ENCODE measurements at places on chromosomes 3 and 15. TPM values are rescaled to one million over a fixed set of nuclear protein-coding genes. Genes with fewer than 3 reads are reported as not detected.

GRCh38 chr15:60633426-60633968 lies 154.6 kb upstream of the ICE2 start:
- peak; percentile 14 for DNase-seq

DNA sequence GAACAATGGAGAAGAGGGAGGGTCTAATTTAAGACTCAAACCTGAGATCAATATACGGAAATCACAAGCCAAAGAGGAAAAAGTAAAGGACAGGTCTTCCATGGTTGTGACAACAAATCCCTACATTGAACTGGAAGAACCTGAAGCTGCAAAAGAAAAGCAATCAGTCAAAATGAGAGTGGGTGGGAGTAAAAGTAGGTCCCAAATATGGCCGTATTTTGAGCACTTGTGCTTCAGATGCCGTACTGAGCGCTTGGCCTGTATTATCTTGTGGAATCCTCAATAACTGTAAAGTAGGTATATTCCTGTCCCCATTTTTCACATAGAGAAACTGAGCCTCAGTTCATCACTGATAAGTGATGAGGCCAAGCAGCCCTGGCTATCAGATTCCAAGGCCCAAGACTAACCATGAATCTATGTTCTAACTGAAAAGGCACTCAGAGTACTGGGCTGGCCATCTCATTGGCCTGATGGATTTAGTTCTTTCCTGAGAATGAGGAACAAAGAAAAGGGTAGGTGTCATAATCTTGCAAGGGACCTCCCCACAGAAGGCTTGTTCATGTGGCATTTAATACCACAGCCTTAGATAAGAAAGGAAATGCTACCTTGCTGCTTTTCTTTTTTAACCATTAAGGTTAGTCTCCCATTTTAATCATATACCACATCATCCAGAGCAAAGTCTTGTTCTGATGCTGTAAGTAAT lies 52.5 kb downstream of the LRRN1 start:
- DNase-seq: no peak

DNA sequence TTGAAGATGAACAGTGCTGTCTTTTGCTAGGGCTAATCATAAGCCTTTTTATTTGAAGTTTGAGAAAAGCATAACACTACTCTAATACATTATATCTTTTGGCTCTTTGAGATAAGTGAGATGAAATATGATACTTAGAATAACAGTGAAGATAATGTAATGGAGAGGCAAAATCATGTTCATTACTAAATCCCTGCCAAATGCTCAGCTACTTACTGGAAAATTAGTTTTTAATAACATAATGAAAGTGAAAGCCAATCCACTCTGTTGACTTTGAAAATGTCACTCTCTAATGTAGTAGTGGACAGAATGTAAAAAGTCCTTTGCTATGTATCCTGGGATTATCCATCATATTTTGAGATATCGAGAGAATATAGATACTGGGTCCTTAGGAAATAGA lies 35.9 kb upstream of the MYH15 start:
- no peak for DNase-seq

GRCh38 chr3:140762746-140763145 lies 84.9 kb downstream of the TRIM42 start:
- DNase-seq: no peak

DNA sequence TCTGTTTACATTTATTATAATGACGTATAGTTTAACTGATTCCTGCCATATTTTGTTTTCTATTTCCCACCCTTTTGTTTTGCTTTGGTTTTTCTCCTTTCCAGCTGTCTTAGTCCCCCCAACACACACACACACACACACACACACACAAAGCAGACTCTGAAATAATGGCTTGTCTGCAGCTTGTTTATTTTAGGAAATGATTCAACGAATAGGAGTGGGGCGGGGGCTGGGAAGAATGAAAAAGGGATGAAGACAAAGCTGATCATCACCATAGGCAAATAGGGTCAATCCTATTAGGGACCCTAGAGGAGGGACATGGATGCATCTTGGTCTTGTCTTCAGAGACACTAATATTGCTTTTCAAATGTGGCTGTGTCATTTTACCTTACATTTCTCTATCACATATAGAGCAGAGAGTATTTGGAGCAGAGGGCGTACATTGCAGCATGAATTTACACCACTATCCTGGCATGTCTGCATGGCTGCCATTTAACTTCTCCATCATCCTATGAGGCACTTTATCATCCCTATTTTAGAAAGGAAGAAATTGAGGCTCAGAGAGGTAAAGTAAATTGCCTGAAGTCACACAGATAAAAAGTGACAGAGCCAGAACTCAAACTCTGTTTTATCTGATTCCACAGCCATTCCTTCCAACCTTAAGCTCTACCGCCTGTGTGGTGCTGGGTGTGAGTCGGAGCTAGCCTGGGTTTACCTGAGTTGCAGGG lies 147.2 kb upstream of the TPM1 start:
- no peak for DNase-seq

- DNase-seq: no peak
These were observed 61.8 kb downstream of the CCDC33 start for GRCh38 chr15:74297887-74298286.

DNA sequence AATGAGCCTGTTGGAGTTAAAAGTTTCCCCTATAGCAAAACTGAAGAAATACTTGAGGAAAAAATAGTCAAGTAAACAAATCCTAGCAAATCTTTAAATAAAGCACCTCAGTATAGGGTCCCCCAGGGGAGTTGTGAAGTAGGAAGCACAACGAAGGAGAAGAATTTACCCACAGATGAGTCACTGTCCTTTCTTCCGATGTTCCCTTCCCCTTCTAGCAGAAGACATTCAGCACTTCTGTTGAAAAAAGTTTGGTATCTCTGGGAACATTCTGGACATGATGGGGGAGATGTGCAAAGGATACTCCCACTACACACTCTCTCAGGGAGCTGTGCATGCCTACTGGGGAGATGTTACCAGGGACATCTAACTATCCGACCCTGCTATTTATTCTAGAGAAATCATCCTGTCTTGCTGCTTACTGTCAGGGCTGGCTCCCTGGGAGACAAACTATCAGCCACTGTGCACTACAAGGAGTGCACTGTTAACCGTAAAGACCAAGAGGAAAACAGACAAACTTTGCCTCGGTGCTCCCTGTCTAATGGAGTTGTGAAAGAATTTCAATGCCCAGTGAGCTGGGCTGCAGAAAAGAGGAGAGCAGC lies 93.8 kb downstream of the RFTN1 start:
- DNase-seq: no peak

The CPN2 gene
- 0.09 TPM for polyA plus RNA-seq

The TMEM45A gene
- 10.6 TPM for polyA plus RNA-seq

- peak; percentile 50 for DNase-seq
These were observed 34.1 kb downstream of the ZNF710 start for GRCh38 chr15:90035095-90035839.

The P2RY12 gene
- polyA plus RNA-seq: 2.3 TPM

The A4GNT gene
- polyA plus RNA-seq: 0.07 TPM

- no peak for DNase-seq
These were observed 119.0 kb upstream of the LPP start for GRCh38 chr3:188034989-188035388.

The CTXN2 gene
- 0.10 TPM for polyA plus RNA-seq

- no peak for DNase-seq
These were observed 3.7 kb downstream of the UBR1 start for GRCh38 chr15:43102187-43102586.

DNA sequence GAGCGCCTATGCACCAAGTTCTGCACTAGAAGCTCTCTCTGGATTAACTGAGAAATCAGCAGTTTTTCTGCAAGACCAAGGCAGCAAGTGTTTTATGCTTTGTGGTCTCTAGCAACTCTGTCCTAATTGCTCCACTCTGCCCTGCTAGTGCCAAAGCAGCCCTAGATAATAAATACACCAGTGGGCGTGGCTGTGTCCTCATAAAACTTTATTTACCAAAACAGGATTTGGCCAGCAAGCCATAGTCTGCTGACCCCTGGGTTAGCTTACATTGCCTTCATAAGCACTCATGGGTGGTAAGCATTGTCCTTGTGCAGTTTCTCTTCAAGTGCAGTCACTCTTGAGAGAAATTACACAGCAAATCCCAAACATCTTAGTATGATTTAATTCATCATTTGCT lies 30.7 kb upstream of the SLC24A5 start:
- DNase-seq: no peak

The ARPP19 gene
- polyA plus RNA-seq: 65.4 TPM

GRCh38 chr3:125353128-125353527 lies 22.0 kb downstream of the ZNF148 start:
- no peak for DNase-seq

- DNase-seq: no peak
These were observed 189.6 kb upstream of the MCTP2 start for GRCh38 chr15:94041746-94042145.

The SERPINI2 gene
- 0.09 TPM for polyA plus RNA-seq

GRCh38 chr15:81211376-81211775 lies 14.7 kb downstream of the IL16 start:
- DNase-seq: no peak

DNA sequence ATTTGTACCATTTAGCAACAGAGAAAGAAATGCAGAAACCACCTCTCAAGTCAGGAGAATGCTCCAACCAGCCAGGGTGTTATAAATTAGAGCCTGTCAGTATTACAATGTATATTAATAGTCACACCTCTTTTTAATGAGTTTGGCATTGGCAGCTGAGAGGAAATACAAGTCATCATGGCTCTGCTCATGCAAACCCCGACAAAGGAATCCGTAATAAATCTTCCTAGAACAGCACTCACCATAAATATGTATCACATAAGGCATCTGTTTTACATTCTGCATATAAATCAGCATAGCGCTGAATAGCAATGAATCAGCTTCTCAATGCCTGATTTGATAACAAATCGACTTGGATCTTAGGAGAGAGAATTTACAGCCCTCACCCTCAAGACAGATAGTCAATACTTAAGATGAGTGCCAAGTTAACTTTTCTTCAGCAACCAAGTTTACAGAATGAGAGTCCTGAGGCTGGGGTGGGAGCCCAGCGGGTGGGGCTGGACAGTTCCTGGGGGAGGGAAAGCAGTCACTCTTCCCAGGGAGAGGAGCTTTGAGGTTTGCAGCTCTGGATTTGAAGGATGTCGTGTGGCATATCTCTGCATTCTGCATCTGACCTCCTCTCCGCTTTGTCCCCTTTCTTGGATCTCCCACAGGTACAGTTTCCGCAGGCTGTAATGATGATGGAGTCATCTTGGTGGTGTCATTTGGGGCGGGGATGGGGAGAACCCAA lies 1034.4 kb upstream of the NR2F2 start:
- DNase-seq: no peak

The MORC1 gene
- 0.01 TPM for polyA plus RNA-seq

DNA sequence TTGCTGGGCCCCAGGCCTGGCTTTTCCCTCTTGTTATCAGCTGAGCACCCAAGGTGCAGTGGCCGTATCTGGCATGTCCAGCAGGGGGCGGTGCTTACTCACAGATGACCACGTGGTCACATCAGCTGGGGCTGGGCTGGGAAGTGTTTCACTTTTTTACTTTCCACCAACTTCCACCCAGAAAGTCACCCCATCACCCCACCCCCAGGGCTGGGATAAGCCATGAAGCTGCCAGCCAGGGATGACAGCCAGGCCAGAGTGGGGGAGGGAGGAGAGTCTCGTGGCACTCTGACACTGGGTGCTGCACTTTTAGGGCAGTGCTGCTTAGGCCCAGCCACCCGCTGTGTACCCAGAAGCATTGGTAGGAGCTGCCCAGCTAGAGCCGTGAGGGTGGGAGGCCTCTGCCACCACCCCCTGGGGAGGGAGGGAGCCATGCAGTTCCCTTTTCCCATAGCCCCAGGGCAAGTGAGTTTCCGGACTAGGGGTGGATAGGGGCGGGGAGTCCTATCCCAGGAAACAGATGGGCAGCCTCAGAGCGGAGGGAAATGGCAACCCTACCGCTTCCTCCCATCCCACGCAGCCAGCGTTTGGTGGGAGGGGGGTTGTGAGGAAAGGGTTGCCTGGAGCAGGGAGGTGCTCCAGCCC lies 6.1 kb downstream of the PPCDC start:
- DNase-seq: peak; percentile 83

- DNase-seq: peak; percentile 61
These were observed 775 bp downstream of the CCNDBP1 start for GRCh38 chr15:43186003-43186353.
